ENCODE measurements at places on chromosomes 6 and 20.
A peak's percentile ranks its signal among the peaks of the same experiment; 100 is the strongest.

GRCh38 chr6:11292594-11293236 lies 60.2 kb upstream of the NEDD9 start:
- DNase-seq: no peak

DNA sequence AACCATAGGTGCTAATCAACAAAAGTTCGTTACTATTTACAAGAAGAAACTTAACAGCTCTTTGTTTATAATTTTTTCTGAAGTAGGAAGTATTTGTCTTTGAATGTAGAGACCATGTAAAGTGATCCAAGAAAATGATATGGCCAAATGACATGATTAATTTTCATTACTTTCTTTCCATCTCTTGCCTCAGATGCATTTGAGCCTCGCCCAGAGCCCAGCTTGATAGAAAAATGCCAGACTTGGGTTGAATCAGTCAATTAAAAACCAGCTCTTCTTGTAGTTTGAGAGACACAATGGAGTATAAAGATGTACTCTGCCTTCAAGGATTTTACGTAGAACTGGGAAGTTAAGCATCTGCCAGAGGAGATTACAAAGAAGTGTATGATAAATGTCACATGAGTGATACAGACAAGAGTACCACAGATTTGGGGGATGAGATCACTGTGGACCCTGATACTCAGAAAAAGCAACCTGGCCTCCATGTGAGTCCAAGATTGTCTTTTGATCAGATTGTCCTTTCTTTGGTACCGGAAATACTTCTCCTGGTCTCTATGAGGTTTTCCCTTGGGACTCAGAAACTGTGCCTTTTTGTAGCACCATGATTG lies 92.5 kb upstream of the SUPT3H start:
- no peak for DNase-seq

GRCh38 chr20:12702312-12702711 lies 306.5 kb upstream of the SPTLC3 start:
- DNase-seq: no peak

- DNase-seq: no peak
Observed at GRCh38 chr20:48626226-48626937, 201.4 kb downstream of the PREX1 start.

DNA sequence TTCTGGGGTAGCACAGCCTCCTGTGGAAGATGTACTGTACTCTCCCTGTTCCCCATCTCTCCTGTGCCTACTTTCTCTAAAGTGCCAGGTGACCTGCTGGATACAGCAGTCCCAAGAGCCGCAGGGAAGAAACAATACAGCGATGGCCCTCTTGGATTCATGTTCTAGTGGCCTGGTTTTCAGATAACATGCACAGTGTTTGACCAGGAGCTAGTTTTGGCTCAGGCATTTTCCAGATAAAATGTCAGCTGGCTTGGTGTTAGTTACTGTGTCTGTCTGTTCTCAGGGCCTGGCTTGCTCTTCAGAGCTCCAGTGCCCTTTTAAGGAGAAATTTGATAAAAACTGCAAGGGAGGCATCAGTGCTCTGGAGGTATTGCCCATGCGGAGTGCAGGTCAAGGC lies 41.3 kb downstream of the GABRR2 start:
- no peak for DNase-seq

DNA sequence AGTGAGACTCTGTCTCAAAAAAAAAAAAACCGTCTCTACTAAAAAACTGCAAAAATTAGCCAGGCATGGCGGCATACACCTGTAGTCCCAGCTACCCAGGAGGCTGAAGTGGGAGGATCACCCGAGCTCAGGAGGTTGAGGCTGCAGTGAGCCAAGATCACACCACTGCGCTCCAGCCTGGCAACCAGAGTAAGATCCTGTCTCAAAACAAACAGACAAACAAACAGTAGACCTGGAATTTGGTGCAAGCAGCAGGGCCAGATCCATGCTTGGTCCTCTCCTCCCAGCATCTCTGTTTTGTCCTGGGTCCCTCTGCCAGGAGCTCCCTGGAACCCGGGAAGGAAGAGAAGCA lies 11.6 kb downstream of the RIPOR3 start:
- no peak for DNase-seq

DNA sequence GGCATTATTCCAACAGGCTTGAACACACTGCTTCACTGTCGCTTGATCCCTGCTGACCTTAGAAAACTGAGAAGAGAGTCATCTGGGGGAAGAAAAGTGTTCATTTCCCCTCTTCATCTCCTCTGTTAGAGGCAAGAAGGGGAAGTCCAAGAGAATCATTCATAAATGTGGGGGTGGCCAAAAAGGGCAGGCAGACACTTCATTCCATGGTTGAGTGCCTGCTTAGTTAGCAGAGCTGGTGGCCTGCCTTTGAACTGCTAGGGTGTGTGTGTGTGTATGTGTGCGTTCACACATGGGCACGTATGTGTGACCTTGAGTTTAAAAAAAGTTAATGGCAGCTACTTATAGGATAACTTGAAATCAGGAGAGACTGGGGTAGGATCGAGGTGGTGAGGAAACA lies 39.4 kb upstream of the RFPL4B start:
- no peak for DNase-seq

- no peak for DNase-seq
Observed at GRCh38 chr20:50595988-50596693, 86.0 kb downstream of the PTPN1 start.

- DNase-seq: no peak
Observed at GRCh38 chr20:21371193-21371592, 26.1 kb downstream of the NKX2-4 start.

GRCh38 chr6:27388293-27389197 lies at the start of gene ZNF391:
TSS of gene ZNF391 (plus strand) at chr6:27388759. CDS start at chr6:27400371, 11,612 bp downstream.
- peak; percentile 16 for DNase-seq

GRCh38 chr20:47239719-47240067 lies 116.8 kb downstream of the ZMYND8 start:
- DNase-seq: no peak

DNA sequence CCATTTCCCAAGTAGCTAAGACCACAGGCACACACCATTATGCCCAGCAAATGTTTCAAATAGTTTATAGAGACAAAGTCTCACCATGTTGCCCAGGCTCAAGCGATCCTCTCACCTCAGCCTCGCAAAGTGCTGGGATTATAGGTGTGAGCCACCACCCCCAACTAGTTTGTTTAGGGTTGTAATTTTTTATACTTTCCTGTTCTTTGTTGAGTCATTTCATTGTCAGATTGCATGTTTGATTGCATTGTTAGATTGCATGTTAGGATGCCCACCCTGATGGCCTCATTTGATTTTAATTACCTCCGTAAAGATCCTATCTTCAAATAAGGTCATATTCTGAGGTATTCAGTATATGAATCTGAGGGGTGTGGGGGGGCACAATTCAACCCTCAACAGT lies 73.3 kb upstream of the SASH1 start:
- DNase-seq: no peak

GRCh38 chr20:33689973-33690372 lies 3.8 kb upstream of the E2F1 start:
- no peak for DNase-seq

Data from stimulated activated CD4-positive, alpha-beta T cell treated with anti-CD3 and anti-CD28 coated beads, TNF-alpha, amount 100 ng/mL, for 1 hour (primary cell).